ENCODE measurements at places on chromosomes 4 and X.
A peak's percentile ranks its signal among the peaks of the same experiment; 100 is the strongest.

- DNase-seq: peak; percentile 87
These were observed 327.5 kb downstream of the BMPR1B start for GRCh38 chr4:95085124-95085833.

GRCh38 chr4:80156410-80156809 is 40.9 kb upstream of the PRDM8 start:
- no peak for DNase-seq

DNA sequence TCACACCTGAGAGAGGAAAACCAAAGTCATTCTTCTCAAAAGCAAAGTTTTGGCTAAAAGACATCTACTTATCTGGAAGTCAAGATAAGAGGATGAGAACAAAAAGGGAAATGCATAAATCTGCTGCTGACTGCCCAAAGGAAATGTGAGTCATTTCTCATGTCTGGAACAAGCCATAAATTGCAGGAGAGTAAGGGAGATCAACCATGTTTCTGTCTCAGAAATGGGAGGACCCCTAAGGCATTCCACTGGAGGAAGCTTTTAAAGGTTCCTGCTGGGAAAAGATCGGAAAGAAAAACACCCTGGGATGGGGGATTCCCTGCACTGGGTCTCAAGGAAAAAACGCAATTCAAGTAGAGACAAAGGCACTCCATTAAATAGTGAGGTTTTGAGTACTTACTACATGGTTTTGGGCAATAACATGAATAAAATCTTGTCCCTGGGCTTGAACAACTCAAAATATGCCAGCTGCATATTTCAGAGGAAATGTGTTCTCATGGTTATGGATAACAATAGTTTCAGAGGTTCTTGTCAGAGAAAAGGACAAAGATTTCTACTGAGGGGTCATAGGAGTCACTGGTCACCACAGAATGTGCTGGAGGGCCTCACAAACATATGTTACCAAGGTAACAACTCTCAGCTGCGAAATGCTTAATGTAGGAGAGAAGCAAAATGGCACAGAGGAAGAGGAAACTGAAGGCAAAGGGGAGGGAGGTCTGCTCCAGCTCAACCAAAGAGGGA is 19.3 kb downstream of the GPR143 start:
- DNase-seq: no peak

GRCh38 chr4:118898684-118899138 is 10.1 kb downstream of the SYNPO2 start:
- no peak for DNase-seq

Measured in DND-41 (cell line).